Stimulated activated CD4-positive, alpha-beta T cell treated with anti-CD3 and anti-CD28 coated beads, Interleukin-1b, Interleukin-23, amount 100 ng/mL, for 24 hours (primary cell): ENCODE measurements at places on chromosomes 7 and 10.

- no peak for DNase-seq
Observed at GRCh38 chr7:2131341-2131740, 101.4 kb downstream of the MAD1L1 start.

DNA sequence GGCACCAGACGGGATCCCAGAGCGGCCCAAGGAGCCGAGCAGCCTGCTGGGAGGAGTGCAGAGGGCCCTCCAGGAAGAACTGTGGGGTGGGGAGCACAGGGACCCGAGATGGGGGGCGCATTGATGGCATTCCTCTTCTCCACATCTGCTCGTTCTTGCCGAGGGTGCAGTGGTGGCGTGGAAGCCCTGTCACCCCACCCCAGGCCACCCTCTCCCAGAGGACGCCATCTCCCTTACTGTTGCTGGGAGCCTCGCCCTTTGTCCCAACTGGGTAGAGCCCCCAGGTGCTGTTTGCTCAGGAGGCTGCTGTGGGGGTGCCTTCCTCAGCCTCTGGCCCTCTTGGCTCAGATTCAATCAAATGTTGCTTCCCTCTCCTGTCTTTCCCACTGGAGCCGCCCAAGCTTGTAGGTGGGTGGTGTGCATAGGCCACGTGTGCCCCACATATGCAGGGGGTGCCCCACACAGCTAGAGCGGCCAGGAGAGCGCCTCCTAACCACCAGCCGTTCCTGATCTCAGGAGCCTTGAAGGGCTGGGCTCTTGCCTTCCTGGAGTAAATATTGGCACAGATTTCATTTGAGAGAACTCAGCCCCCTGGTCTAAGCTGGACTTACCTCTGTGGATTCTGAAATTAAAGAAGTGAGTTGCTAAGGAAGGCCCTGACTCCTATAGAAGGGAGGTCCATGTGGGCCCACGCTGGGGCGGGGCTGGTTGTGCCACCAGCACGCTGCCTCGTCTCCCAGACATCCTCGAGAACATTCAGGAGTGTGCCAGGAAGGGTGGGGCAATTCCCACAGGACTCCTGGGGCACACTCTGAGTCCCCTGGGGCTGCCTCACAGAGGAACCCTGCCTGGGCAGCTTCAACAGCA lies 39.2 kb downstream of the ZNF467 start:
- no peak for DNase-seq

DNA sequence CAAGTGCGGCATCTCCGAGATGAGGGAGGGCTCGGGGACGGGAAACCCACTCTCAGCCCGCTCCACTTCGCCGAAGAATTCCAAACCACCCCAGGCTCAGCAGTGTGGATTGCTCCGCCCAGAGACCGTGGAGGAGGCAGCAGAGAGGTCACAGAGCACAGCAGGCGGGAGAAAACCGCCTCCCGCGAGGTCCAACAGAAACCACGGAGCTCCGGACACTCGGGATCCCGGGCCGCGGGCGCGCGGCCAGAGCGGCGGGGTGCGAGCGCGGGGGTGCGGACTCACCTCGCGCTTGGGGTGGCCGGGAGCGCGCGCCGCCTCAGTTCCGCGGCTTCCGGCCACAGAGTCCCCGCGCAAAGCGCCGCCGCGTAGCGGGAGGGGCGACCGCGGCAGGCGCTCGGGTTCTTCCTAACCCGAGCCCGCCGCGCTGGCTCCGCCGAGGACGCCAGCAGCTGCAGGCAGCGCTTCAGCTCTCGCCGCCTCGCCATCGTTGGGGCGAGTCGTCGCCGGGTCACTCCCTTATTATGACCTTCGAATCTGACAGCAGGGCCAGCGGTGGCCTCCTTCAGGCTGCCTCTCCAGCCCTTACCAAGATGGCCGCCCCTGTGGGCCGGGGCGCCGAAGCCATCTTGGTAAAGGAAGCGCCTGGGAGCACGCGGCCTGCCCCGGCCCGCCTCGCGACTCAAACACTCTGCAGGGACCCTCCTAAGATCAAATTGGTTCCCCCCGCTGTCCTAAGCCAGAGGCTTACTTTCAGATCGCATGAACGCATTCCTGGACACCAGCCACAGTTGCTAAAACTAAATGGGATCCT lies at the start of gene NAPEPLD:
NAPEPLD (minus strand) TSS at position 106 of the 814 bp plus-strand sequence. CDS start 20,323 bp downstream, outside the sequence.
- DNase-seq, result peak; percentile 32

- DNase-seq, result no peak
Observed at GRCh38 chr7:130872756-130873448, 138.9 kb upstream of the KLF14 start.

- DNase-seq, result no peak
Observed at GRCh38 chr10:101646364-101646763, 48.6 kb downstream of the FBXW4 start.

GRCh38 chr7:116528008-116528789 lies 3.4 kb downstream of the CAV1 start:
- DNase-seq, result no peak

GRCh38 chr10:29344073-29344820 lies 55.4 kb downstream of the LYZL1 start:
- DNase-seq, result no peak

DNA sequence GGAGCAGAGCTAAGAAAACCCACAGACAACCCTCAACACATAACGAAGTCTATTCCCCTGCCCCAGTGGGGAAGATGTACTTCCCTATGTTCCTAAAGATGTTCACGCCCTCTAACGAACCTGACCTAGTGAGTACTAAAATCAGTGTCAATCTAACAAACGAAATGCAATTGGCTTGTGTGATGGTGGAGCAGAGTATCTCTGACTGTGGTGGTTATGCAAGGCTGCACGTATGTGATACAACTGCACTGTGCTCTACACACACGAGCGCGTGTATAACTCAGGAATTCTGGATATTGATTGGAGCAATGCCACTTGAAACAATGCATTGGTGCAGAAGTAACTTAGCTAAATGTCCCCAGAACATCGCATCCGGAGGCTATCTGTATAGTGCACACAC lies 1.3 kb downstream of the ANKRD16 start:
- DNase-seq, result no peak

DNA sequence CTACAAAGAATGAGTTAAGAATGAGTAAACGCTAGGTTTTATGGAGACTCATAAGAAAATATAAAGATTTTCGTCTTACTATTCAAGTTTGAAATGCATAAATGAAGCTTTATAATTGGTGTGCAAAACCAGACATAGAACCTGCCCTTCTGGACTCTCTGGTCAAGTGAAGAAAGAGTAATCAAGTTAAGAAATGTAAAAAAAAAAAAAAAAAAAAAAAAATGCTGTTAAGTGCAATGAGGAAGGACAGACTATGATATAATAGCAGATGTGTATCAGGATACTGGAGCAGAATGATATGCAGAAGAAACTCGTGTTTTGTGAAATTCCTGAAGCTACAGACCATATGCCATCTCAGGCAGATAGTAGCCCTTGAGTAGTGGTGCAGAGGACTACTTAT lies 5.6 kb downstream of the PCGF5 start:
- no peak for DNase-seq

DNA sequence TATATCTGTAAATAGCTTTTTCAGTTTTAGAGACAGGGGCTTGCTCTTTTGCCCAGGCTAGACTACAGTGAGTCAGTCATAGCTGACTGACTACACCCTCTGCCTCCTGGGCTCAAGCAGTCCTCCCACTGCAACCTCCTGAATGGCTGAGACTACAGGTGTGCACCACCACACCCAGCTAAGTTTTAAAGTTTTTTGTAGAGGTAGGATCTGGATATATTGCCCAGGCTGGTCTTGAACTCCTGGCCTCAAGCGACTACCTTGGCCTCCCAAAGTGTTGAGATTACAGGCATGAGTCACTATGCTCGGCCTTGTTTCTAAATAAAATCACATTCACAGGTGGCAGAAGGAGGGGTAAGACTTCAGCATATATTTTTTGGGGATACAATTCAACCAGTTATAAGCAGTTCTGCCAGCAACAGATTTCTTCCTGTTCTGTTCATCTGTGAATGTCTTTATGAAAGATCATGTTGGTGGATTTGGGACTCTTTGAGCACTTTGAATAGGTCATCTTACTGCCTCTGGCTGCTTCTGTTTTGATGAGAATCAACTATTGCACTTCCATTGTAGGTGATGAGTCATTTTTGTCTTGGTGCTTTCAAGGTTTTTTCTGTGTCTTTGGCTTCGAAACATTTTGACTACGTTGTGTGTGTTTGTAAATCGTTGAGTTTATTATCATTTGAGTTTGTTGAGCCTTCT lies 15.7 kb downstream of the RBM33 start:
- peak; percentile 8 for DNase-seq

DNA sequence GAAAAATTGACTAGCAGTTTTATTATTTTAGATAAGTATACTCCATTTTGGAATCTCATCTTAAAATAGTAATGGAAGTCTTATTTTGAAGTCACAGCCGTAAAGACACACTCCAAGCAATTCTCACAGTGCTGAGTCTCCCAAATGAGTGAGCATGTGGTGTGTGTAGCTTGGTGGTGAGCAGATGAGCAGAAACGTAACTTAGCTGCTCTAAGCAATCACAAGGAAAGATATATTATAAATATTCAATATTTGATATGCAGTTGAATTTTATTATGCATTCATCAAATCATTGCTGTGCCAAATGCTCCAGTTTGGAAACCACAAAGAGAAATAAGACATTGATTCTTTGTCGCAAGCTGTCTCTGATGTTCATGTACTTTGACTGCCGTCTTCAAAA lies 61.2 kb downstream of the CSTF2T start:
- no peak for DNase-seq

DNA sequence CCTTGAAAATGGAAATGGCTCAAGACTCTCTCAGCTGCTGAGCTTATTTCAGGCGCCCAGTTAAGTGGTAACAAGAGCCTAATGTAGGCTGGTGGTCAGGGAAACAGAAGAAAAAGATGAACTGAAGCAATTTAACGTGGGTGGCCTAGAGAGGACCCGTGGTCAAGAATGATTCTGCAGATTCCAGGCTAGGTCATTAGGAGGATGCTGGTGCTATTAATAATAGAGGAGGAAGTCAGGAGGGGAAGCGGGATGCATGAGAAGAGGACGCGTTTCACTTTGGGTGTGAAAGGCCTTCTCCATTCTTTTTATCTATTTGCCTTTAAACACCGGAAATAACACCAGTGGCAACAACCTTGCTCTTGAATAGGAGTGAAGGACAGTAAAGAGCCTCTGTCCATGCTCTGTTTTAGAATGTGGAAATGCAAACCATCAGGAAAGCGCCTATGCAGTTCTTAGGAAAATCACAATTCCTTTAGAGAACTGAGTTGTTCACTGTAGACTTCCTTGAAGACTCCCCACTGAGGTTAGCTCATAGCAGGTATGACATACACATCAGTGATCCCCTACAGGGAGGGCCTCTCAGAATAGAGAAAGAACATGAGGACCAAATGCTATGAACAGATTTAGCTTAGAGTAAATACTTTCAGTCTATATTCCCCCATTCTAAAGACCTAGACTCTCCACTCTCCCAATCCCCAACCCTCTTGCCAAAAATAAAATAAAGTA lies 8.6 kb downstream of the LIPA start:
- no peak for DNase-seq

- DNase-seq, result no peak
Observed at GRCh38 chr10:86258499-86258898, 108.1 kb downstream of the GRID1 start.

- DNase-seq, result no peak
Observed at GRCh38 chr7:70953331-70953741, 178.6 kb upstream of the GALNT17 start.

- no peak for DNase-seq
Observed at GRCh38 chr7:81769891-81770727, at the start of gene HGF. HGF (minus strand) TSS chr7:81770047; CDS start chr7:81769971, 76 bp downstream.

GRCh38 chr10:123884907-123885381 lies 6.7 kb downstream of the CPXM2 start:
- no peak for DNase-seq

DNA sequence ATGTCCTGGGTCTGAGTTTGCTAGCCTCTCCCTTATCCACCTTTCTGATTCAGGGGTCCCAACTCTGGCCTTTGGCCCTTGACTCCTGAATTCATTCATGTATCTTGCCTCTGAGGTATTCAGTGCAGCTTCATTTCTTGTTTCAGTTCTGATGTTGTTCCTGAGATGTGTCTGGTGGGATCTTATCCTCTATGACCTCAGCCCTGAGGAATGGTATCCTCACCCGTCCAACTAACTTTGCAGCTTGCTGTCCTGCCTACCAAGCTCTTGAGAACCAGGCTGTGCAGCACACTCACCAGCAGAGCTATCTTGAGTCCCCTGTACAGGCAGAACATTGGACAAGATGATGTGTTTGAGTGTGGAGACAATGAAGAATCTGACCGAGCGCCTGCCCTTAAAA lies 13.8 kb downstream of the SUFU start:
- DNase-seq, result no peak

DNA sequence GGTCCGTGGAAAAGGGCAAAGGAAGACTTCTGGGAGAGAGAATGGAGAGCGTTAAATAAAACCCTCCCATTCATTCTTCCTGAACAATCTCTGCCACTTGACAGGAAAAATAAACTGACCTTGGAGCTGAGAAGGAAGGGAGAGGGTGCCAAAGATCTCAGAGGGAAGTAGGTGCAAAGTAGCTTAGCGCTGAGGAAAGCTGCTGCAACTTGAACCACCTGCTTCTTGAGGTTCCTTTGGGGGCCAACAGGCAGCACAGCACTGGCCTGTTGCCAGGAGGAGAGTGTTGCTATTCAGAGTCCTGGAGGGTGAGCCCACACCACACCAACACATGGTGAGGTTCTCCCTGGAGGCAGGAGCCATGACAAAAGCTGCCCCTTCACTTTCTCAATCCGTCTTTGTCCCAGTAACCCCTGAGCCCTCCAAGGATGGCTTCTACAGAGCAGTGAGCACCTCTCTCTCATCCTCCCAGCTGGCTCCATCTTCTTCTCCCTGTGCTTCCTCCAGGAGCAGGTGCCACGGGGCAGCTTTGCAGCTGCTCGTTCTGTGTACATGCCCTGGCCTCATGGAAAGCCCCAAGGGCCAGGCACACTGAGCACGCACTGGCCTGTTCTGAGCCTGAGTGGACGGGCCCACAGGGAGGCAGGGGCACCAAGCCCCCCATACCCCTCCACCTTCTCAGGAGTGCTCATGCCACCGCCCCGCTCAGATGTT lies 101.3 kb downstream of the STRA8 start:
- no peak for DNase-seq

- DNase-seq, result no peak
Observed at GRCh38 chr7:105011141-105011830, 2.7 kb upstream of the KMT2E start.

GRCh38 chr10:1149793-1150637 lies 93.8 kb downstream of the WDR37 start:
- DNase-seq, result no peak

- no peak for DNase-seq
Observed at GRCh38 chr10:12344375-12345110, 4.8 kb upstream of the CAMK1D start.

DNA sequence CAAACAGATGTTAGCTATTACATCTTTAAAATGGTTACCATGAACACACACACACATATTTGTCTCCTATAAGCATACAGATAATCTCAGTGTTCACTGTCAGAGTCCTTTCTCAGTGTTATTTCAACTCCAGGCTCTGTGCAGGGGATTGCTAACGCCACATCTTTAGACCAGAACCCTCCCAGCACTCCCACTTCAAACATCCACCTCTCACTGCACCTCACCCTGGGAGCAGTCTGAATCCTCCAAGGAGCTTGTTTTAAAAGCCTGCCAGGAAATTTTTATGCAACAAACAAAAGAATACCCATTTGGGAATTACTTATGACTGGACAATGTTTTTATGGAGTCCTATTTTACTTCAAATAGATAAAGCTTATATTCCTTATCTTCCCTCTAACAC lies 107.4 kb downstream of the PARD3 start:
- DNase-seq, result no peak

GRCh38 chr7:129970816-129971215 lies 18.1 kb upstream of the UBE2H start:
- DNase-seq, result no peak
